ENCODE measurements at places on chromosomes 1 and 21.

- DNase-seq: no peak
Observed at GRCh38 chr1:216462066-216462775, 39.0 kb upstream of the USH2A start.

- peak; percentile 37 for DNase-seq
Observed at GRCh38 chr1:115648717-115649691, 7.2 kb downstream of the VANGL1 start.

DNA sequence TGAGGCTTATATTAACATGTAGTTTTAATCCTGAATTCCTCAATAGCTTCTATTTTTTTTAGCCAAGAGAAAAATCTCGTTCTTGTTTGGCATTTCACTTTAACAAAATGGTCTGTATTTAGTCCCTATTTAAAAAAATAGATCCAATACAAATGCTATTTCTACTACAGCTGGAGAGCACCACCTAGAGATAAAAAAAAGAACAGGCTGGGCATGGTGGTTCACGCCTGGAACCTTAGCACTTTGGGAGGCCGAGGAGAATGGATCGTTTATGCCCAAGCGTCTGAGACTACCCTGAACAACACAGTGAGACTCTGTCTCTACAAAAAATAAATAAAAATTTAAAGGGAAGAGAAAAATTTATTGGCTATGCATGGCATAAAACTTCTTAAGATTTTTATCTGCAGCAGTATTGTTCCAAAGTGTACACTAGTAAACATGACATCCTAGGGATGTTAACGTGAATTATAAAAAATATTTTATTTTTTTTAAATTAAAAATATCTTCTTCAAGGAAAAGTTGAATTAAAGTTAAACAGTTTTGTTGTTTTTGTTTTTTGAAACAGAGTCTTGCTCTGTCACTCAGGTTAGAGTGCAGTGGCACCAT is 4.4 kb downstream of the ST7L start:
- peak; percentile 28 for DNase-seq

GRCh38 chr1:92210701-92211100 is 7.0 kb upstream of the C1orf146 start:
- no peak for DNase-seq

GRCh38 chr1:8858888-8859706 is 19.4 kb downstream of the ENO1 start:
- DNase-seq: peak; percentile 69

- no peak for DNase-seq
Observed at GRCh38 chr1:215458562-215458961, 108.5 kb upstream of the KCTD3 start.

DNA sequence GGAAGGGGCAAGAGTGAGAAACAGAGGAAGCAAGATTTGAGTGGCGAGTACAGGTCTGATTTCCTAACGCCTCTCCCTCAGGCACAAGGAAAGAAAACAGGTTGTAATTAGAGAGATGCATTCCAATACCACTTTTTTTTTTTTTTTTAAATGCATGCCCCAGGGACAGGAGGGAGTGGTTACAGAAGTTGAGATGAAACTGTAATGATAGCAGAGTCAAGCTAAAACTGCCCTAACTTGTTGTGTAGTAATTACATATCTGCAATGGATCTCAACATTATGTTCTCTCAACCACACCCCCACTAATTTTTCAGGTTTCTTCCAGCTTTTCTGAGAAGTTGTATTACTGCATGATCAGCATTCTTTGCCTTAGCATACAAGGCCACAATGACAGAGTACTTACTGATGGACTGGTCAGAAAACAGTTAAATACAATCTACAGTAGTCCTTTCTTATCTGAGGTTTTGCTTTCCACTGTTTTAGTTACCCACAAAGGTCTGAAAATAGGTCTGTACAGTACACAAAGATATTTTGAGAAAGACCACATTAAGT is 5.5 kb downstream of the ETV3 start:
- DNase-seq: no peak

DNA sequence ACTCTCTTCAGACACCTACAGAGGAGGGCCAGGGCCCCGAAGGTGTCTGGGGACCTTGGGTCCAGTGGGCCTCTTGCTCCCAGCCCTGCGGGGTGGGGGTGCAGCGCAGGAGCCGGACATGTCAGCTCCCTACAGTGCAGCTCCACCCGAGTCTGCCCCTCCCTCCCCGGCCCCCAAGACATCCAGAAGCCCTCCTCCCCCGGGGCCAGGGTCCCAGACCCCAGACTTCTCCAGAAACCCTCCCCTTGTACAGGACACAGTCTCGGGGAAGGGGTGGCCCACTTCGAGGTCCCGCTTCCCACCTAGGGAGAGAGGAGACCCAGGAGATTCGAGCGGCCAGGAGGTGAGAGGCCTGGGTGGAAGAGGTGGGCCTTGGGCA is 3.7 kb downstream of the ADAMTSL4 start:
- DNase-seq: no peak

DNA sequence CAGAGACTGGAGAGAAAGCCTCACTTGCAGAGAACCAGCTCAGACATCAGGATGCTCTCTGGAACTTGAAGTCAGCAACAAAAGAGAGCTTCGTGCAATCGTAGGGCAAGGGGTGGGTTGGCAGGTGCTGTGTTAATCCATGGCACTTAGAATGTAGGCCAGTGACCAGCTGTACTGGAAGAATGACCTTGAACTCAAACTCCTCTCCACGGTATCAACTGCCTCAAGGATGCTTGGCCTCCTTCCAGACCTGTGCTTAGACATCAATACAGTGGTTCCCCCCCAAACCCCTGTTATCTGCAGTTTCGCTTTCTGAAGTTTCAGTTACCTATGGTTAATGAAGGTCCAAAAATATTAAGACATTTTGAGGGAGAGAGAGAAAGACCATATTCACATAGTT is 6.5 kb downstream of the KANK4 start:
- DNase-seq: no peak

DNA sequence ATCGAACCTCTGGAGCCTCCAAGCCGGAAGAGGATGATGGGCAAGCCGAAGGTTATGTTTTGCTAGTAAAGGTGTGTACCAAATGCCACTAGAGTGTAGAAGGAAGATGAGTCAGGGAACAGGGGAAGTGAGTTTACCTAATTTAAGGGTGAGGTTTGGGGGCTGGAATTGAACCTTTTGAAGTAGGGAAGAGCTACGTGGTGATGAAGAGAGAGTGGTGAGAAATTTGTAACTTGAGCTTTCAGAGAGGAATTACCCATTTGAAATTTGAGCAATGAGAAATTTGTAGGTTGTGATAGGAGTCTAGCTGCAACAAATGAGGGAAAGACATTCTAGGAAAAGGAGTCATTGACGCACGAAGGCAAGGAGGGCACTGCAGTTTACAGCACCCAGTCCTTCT is 70.0 kb upstream of the TENT5C start:
- no peak for DNase-seq

DNA sequence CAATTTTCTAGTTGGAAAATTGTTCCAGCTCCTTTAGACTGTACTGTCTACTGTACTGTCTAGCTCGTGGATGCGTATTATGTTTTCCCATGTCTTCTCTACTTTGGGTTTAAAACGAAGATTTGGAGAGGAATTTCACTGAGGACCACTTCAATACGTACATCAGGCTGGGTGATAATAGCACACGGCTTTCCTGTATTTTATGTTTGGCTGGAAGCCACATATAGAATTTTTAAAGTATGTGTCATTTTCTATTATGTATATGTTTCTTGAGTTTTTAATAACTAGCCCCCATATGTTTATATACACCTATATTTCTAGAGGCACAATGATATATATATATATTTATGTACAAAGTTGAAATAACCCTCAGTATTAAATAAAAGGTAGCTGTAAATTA is 226.4 kb downstream of the GREM2 start:
- DNase-seq: no peak

- DNase-seq: no peak
Observed at GRCh38 chr1:24348196-24348595, 29.0 kb downstream of the GRHL3 start.

- DNase-seq: no peak
Observed at GRCh38 chr21:16569679-16570078, 839.9 kb downstream of the USP25 start.

DNA sequence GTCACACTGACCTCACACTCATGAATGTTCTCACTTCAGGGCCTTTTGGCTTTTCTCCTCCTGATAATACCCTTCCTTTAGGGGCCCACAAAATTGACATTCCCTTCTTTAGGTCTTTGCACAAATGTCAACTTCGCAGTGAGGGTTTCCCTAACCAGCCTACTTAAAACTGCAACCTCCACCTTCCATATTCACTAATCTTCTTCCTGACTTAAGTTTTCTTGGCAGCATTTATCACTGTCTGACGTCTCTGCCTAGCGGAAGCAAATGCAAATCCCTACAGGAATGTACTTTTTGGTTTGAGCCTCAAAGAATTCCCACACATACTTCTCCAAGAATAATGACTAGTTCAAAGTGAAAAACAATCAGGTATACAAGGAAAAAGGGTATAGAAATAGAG is 32.8 kb downstream of the INTS7 start:
- no peak for DNase-seq

GRCh38 chr21:45293220-45293725 is 5.6 kb upstream of the POFUT2 start:
- no peak for DNase-seq

DNA sequence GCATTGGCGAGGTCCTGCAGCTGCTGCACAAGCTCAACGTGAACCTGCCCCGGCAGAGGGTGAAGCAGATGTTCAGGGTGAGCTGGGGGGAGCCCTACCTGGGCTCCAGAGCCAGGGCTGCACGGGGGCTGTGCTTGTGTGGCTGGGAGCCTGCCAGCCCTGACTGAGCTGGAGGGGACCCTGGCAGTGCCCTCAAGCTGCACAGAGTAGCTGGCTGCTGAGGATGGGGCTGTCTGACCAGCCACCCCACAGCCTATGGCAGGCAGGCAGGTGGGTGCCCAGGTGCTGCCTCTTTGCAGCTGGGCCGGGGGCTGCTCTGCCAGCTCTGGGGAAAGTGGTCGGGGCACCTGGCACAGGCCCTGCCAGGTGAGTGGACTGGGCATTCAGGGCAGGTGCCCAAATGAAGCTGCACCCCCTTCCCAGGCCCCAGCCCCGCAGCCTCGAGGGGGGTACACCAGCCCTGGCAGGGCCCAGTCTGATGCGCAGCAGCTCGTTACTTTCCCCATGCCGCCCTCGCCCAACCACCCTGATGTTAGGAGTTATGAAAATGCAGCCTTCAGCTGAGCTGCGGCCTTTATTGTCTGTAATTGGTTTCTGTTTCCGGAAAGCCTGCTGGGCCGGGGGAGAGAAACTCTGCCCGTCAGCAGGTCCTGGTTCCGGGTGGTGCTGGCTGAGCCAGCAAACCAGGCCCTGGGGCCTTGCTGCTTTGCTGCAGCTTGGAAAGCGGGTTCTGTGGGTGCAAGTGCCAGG is 4.3 kb downstream of the PLCH2 start:
- DNase-seq: no peak

DNA sequence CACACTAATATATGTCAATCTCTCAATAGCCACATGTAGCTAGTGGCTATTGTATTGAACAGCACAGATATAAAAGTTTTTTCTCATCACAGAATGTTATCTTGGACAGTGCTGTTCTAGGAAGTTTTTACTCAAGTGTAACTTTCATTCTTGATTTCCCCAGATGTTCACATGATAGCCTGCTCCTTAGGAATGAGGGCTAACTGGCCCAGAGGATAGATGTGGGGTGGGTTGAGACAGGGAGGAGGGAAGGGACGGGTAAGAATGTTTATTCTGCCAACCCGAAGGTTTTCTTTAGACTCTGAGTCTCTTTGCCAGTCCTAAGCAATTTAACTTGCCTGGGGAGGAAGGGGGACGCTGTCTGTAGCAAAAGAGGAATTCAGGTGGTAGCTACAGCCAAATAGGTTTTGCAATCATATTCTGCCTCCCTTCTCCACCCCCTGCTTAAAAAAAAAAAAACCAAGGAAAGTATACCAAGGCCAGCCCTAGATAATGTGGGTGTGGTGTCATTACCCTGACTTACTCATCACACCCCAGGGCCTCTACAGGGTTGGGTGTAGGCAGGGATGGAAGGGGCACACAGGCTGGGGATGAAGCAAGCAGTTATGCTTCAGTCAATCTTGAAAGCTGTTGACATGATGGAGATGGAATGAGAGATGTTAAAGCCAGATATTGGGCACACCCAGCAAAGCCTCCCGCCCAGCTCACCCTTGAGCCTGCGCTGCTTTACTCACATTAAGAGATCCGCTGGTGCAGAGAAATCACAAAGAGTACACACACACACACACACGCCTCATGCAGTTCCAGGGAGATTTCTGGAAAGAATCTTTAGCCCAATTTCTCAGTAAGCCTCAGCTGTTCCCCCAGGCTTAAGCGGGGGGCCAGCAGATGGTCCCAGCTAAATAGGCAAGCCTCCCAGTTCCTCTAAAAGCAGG is 59.9 kb downstream of the PLXNA2 start:
- DNase-seq: peak; percentile 97

GRCh38 chr21:29082046-29082815 is 8.8 kb upstream of the CCT8 start:
- DNase-seq: no peak

DNA sequence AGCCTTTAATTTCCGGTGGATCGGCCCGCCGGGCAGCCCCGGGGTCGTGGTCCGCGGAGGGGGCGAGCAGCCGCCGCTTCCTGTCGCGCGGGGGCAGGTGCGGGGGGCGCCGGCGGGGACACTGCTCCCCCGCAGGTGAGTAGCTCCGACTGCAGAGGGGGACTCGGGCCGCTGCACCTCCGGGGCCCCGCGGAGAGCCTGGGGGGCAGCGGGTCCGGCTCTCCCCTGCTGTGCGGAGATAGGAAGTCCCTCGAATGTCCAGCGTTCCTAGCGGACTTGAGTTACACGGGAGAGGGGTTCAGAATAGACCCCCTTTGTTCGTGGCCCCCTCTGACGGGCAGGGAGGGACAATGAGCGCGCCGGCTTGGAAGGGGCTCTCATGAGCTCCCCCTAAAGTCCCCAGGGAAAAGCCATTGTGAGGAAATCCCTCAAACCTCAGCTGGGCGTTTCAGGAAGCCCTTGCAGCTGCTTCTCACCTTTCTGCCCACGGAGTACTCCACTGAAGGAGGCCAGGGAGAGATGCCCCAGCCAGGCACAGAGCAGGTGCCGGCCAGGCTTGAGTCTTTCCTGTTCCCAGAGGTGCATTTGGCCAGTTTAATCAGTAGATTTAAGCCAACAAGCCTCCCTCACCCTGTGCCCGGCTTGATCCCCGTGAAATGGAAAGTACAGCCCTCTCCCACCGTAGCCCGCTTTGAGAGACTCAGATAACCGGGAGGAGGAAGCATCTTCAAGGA is 925 bp downstream of the PDE9A start:
- peak; percentile 41 for DNase-seq

- peak; percentile 61 for DNase-seq
Observed at GRCh38 chr1:192668409-192668983, 32.5 kb downstream of the RGS13 start.

DNA sequence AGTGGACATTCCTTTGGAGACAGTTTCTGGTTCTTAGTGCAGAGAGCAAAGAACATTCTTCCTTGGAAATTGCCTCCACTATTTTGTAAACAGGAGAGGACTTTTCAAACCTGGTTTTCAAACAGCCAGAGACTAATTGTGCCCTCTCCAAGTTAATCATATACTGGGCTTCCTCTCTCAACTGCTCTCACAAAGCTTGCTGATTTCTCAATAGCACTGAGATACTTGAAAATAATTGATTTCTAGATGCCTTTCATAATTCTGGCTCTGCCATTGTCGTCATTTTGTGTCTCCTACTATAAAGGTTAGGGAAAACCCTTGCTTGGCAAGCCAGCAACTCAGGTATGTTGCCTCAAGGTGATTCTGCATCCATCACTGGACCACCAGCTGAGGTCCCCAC is 56.0 kb downstream of the KCNJ15 start:
- no peak for DNase-seq

- no peak for DNase-seq
Observed at GRCh38 chr1:209516771-209517680, 66.5 kb upstream of the CAMK1G start.
